ENCODE measurements at places on chromosomes 13 and 19.
A peak's percentile ranks its signal among the peaks of the same experiment; 100 is the strongest.

DNA sequence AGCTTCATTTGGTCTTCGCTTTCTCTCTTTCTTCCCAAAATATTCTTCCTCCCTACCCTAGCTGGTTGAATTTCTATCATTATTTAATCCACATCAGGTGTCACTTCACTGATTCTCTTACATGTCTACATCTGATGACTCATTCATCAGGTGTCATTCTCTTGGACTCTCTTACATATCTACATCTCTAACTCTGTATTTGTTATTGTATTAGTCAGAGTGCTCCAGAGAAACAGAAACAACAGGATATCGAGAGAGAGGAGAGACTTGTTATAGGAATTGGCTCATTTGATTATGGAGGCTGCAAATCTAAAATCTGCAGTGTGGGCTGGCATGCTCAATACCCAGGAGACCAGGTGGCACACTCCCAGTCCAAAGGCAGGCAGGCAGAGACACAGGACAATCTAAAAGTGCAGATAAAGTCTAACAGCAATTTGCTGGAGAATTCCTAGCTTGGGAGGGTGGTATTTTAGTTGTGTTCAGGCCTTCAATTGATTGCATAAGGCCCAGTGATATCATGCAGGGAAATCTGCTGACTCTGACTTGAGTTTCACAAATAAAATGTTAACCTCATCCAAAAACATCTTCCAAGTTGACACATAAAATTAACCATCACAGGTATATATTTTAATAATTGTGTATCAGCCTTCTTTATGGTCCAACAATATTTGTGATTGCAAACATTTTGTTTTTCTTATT lies 541.4 kb upstream of the SLITRK5 start:
- no peak for DNase-seq

GRCh38 chr19:392375-392970 lies 16.5 kb downstream of the C2CD4C start:
- DNase-seq: no peak

- no peak for DNase-seq
These were observed 7.3 kb upstream of the TEKTIP1 start for GRCh38 chr19:3531716-3532115.

DNA sequence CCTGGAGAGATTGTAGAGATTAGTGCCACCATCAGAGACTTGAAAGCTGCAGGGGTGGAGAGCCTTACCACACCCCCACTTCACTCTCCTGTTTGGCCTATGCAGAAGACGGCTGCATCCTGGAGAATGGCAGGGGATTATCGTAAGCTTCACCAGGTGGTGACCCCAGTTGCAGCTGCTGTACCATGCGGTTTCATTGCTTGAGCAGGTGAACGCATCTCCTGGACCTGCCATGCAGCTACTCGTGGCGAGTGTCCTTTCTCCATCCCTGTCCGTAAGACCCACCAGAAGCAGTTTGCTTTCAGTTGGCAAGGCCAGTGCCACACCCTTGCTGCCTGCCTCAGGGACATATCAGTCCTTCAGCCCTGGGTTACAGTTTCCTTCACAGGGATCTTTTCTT lies 21.2 kb downstream of the PPP5C start:
- DNase-seq: no peak

DNA sequence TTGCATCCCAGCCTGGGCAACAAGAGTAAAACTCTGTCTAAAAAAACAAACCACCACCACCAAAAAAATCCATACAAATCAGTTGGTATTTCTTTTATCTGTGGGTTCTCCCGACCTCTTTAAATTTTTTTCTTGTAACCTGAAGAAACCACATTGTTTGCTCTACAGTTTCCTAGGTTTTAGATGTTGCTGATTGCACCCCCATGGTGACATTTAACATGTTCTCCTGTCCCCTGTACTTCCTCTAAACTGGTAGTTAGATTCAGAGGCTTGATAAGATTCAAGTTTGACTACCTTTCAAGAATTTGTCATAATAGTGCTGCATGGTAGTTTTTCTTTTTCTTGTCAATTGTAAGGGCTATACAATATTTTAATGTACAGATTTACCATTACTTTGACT lies 24.0 kb downstream of the ALG5 start:
- no peak for DNase-seq

GRCh38 chr13:27952876-27953675 lies 16.0 kb downstream of the CDX2 start:
- DNase-seq: no peak

DNA sequence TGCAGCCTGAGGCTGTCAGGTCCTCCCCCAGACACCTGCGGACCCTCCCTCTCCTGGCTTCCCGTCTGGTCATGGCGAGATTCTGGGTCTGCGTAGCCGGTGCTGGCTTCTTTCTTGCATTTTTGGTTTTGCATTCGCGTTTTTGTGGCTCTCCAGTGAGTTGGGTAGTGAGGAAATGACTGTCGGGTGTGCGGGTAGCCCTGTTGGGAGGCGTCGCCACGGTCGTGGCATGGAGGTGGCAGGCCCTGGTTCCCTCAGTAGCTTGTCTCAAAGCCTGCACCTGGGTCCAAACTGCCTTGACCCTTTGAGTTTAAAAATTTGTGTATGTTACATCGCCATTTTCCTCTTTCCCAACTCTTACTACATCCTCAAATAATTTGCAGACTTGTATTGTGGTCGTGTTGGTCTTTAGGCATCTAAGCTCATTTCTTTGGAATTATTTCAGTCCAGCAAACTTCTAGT lies 344 bp downstream of the NHLRC3 start:
- DNase-seq: peak; percentile 31

GRCh38 chr19:17266589-17266974 lies 661 bp upstream of the BABAM1 start:
- no peak for DNase-seq

DNA sequence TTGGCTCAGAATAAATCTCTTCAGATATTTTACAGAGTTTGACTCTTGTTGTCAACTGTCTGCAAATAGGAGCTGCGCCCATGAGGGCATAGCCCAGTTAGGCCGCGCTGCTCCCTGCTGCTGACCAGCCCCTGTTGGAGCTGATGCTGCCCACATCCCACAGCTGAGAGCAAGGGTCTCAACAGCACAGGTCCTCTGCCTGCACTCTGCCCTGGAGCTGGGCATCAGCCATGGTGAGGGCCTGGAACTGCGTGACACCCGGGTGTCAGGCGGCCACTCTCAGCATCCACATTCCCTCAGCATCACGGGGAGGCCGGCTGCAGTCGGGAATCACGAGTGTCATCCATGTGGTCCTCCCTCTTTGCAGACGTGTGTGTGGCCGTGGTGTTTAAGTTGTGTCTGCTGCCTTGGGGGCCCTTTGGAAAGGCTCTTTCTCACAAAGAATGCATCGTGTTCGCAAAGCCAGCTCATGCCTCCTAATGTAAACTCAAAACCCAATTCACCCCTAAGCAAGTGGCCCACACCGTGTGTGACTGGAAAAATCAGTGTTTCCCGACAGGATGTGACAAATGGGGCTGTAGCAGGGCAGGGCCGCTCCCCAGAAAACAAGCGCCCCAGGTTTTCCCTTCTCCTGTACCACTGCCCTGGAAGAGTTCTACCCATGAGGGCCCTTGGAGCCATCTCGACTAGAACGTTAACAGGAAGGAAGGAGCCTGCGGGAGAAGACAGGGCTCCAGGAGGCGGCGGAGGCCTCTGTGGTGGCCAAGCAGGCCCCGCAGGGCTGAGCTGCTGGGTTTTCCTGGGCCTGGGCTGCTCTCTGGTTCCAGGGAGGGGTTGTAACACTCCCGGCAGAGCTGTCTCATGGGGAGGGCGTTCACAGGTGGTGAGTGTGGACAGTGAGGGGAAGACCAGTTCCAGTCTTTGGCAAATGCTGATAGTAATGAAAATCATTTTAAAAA lies 20.3 kb downstream of the ATP11A start:
- no peak for DNase-seq

DNA sequence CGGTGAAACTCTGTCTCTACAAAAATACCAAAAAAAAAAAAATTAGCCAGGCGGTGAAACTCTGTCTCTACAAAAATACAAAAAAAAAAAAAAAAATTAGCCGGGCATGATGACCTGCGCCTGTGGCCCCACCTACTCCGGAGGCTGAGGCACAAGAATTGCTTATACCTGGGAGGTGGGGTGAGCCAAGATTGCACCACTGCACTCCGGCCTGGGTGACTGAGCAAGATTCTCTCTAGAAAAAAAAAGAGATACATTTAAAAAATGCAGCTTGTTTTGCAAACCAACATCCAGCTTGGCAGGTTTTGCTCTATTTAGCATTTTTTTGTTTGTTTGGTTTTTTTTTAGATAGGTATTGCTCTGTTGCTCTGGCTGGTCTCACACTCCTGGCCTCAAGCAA lies 6.7 kb upstream of the PGPEP1 start:
- no peak for DNase-seq

Data from nucleus accumbens (tissue), 56 donors.